ENCODE measurements at places on chromosomes 4 and X. TPM values are rescaled to one million over a fixed set of nuclear protein-coding genes. Genes with fewer than 3 reads are reported as not detected.

The S100P gene
- not detected for total RNA-seq

The AMTN gene
- 0.15 TPM for total RNA-seq

The ATP1B4 gene
- total RNA-seq = not detected

The IGFBP7 gene
- total RNA-seq = 384 TPM

The PYURF gene
- total RNA-seq = 83.4 TPM

The GAGE12E gene
- total RNA-seq = not detected

The MAGEA8 gene
- total RNA-seq = not detected
